ENCODE measurements at places on chromosomes 3 and 15. TPM values are rescaled to one million over a fixed set of nuclear protein-coding genes. Genes with fewer than 3 reads are reported as not detected.

SOX14 gene
- polyA plus RNA-seq = not detected

SPATA12 gene
- 0.07 TPM for polyA plus RNA-seq

SERPINI2 gene
- 1.1 TPM for polyA plus RNA-seq

LINS1 gene
- polyA plus RNA-seq = 21.8 TPM

SEMA6D gene
- polyA plus RNA-seq = 31.9 TPM

CAPN3 gene
- polyA plus RNA-seq = 24.6 TPM

Measured in right renal cortex interstitium (tissue), 3 donors.